ENCODE measurements at places on chromosomes 5 and 9. TPM values are rescaled to one million over a fixed set of nuclear protein-coding genes. Genes with fewer than 3 reads are reported as not detected.
A peak's percentile ranks its signal among the peaks of the same experiment; 100 is the strongest.

DNA sequence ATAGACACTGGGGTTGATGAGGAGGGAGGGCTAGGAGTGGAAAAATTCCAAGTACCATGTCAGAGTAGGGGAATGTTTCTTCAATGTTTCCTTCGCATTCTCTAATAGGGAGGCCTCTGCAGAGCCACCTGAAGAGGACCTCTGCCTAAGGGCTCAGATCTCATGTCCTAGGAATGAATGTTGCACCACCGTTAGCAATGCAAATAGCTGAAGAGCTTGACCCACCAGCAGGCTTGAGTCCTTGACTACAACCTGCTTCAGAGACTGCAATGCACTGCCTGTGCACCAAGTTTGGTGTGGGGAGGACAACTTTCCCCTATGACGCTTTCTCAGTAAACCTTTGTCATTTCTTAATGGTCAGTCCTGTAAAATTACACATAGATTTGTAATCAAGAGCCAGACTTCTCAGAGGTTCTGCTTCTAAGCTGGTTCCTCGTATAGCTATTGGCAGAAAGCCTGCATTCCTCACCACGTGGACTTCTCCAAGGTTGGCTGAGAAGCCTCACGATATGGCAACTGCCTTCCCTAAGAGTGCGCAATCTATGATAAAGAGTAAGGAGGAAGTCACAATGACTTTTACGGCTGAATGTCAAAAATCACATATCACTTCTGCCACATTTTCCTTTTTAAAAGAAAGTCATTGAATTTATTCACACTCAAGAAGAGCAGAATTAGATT is 600.7 kb upstream of the PTGER4 start:
- DNase-seq, result no peak

DNA sequence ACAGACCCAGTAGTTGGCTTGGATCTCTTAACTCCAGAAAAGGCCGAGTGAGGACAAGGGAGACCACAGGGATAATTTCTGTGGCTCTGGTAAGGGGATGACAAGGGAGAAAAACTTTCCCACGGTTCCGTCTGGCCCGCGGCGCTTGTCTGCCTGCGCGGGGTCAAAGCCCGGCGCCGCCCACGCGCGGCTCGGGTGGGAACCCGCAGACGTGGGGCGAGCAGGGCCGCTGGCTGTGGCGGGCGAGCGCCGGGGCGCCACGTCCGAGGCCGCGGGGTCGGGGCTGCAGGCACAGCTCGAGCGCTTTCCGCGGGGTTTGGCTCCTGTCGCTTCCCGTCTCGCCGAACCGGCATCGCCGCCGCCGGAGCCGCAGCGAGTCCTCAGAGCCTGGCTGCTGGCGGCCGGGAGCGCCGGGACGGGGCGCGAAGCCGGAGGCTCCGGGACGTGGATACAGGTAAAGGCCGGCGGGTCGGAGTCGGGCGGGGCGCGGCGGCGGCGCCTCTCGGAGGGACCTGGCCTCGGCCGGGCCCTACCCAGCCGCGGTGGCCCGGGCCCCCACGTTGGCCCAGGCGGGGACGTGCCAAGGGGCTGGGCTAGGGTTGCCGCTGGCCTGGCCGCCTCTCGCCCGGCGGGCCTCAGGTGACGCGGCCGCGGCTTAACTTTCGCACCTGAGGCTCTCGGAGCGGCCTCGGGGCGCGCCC is at the start of gene RNF180:
Gene RNF180, plus strand, starts transcription at position 344 of the 701 bp plus-strand sequence. CDS start 34,965 bp downstream, outside the sequence.
- peak; percentile 17 for DNase-seq

GRCh38 chr5:122413722-122414121 is 101.7 kb downstream of the SNCAIP start:
- DNase-seq, result no peak

GRCh38 chr5:101532430-101532829 is 629.3 kb upstream of the ST8SIA4 start:
- DNase-seq, result no peak

DNA sequence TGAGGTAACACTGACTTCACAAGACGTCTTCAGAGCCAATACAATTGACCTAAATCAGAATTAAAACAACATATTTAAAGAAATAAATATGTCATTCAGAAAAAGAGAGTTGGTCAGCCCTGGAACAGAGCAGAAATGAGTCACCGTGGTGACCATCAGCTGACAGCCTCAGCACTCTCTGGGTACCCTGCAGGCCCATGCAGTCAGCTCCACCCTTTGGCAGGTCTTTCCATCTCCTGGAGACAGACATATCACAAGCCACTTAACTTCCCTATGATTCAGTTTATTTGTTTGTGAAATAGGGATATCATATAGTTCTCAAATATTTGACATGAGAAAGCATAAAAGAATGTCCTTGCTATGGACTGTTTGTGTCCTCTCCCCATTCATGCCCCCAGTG is 151.6 kb upstream of the MEF2C start:
- DNase-seq, result no peak

- DNase-seq, result no peak
Measured at GRCh38 chr5:147509041-147509709, 693 bp downstream of the DPYSL3 start.

The TNC gene
- polyA plus RNA-seq, result 463 TPM

- DNase-seq, result no peak
Measured at GRCh38 chr9:136399176-136400037, 563 bp downstream of the SNAPC4 start.

- DNase-seq, result no peak
Measured at GRCh38 chr5:152462021-152462721, 57.1 kb upstream of the NMUR2 start.

DNA sequence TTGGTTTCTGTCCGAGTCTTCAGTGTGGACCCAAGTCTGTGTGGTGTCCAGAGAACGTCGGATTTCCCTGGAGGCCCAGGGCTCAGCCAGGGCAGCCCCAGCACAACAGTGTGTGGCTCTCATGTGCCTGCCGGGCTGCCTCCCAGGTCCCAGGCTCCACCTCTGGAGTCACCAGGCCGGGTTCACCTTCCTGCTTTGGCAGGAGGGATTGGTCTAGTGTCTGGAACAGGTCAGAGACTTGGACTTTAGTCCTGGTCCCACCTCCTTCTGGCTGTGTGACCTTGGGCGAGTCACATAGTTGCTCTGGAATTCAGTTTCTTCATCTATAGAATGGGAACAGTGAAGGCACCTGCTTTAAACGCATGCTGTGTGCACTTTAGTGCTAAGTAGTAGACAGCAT is 3.2 kb downstream of the DOLPP1 start:
- DNase-seq, result no peak

DNA sequence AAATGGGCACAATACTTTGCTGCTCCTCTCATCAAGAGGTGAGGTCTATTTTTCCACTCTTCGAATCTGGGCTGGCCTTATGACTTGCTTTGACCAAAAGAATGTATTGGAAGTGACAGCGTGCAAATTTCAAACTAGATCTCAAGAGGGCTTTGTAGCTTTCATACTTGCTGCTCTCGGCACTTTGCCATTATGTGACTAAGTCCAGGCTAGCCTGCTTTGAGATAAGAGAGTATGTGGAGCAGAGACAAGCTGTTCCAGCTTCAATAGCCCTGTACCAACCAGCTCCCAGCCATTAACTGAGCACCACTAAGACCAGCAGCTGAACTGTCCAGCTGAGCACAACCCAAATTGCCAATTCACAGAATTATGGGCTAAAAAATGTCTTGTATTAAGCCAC is 124.6 kb downstream of the ACER2 start:
- no peak for DNase-seq

- DNase-seq, result no peak
Measured at GRCh38 chr5:27548484-27548883, 510.1 kb upstream of the CDH9 start.

The C9 gene
- 0.79 TPM for polyA plus RNA-seq

- DNase-seq, result no peak
Measured at GRCh38 chr5:178695556-178695955, 34.9 kb downstream of the ZNF354A start.

DNA sequence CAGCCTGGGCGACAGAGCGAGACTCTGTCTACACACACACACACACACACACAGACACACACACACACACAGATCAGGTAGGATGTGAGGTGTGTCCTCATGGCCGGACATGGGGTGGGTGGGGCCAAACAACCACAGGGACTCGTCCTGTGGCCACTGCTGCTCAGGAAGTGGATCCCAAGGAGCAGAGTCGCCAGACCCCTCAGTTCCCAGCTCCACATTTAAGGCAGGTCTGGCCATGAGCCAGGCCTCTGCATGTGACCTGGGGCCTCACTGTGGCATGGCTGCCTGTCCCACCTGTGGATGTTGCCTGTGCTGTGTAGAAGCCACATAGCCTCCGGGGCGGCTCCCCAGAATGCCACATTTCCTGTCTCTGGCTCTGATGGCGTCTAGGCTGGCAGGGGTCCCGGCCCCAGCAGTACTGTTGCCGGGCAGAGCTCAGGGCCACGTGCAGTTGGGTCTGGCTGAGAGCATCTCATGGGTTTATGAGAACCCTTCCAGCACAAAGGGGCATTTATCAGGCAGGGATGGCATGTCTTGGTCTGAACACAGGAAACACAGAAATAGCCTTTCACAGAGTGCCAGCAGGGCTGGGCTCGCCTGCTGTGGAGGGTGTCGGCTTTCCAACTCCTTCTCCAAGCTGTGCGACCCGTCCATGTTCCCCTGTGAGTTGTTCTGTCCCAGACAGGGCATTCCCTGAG is 9.9 kb upstream of the NINJ1 start:
- no peak for DNase-seq

The HK3 gene
- 0.38 TPM for polyA plus RNA-seq

DNA sequence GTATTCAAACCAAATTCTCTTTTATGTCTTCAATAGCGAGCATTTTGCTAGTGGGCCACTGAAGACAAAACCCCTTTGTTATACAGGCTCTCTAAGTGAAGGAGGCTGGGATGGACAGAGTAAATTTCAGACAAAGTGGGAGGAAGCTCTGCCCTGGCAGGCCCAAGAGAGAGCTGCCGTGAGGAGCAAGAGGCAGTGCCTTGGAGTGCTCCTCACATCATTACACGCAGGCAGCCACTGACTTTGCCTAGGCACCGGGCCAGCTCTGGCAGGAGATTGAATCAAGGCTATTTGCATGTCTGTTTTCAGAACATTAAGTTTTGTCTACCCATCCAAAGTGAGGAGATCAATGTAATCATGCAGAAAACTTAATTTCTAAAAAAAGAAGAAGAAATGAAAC is 167.7 kb downstream of the CCDC192 start:
- no peak for DNase-seq

- DNase-seq, result no peak
Measured at GRCh38 chr9:115042781-115043509, 75.0 kb downstream of the TNC start.

DNA sequence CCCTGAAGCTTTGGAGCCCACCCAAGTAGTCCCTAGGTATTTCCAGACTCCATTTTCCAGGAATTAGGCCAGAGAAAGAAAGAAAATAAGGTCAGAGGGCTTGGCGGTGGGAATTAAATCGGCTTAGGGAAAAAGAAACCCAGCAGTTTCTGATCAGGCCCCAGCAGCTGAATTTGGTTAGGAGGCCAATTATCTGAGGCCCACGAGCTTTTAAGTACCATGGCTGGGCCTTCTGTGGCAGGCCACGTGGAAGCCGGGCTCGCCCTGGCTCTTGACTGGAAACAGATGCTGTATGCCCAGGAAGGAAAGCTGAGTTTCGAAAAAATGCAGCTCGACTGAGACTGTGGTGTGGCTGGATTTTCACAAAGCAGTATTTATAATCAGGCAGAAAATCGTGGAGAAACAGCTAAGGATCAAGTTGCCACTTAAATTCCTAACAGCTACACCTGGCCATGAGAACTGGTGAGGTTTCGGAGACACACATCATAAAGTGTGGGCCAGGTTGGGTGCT is 75.1 kb upstream of the PANK3 start:
- DNase-seq, result peak; percentile 23

DNA sequence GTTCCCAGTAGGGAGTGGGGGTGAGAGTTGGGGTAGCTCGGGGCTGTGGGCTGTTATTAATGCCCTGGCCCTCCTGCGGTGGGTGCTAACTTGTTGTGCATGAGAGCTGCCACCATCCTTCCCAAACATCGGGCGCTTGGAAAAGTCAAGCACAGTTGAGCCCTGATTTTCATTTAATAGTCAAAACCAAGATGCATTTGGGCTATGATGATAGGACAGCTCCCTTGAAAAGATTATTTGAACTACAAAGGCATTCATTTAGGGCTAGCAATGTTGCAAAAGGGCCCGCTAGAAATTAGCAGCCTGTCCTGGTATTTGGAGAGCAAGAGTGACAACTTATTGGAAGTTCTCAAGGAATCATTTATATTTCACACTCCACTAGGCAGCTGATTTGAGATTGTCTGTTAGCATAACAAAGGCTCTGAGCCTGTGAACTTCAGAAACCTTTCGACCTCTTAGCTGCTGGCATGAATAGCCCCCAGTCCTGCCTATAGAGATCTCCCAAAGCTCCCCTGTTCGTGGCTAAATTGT is 128.2 kb upstream of the TMEM161B start:
- DNase-seq, result no peak

GRCh38 chr5:90916947-90917800 is 358.6 kb downstream of the ADGRV1 start:
- no peak for DNase-seq

The SPOCK1 gene
- polyA plus RNA-seq, result 8.2 TPM

GRCh38 chr5:67520161-67520908 is 323.7 kb upstream of the CD180 start:
- DNase-seq, result no peak

- no peak for DNase-seq
Measured at GRCh38 chr5:143613329-143613728, 198.6 kb upstream of the HMHB1 start.

DNA sequence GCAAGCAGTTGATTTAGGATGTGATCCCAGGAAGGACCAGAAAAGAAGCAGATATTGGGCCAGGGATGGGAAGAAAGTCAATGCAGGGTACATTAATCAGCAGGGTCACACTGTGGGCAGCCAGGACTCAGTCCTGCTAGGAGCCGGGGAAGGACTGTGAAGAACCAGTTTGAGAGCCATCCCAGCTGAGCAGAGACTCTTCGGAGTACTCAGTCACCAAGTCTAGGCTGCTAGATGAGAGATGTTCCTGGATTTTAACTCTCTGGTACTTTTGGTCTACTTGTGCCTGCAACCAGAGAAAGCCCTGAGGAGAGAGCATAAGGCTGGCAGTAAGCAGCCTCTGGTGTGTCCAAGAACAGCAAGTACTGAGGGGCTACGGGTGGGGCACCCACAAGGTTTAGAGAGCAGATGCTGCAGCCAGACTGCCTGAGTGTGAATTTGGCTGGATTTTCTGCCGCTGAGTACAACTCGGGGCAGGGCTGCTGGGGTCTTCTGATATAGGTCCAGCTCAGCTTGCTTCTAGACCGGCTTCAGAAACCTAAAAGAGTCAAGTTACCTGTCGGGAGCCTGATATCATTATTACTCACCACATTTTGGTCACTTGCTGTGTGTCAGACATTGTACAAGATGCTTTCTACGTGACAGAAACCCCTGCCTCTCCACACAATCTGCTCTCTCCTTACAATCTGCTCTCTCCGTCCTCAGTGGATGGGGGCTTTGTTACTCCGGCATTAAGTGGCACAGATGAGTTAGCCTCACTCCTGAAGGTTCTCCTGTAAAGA is 250.2 kb upstream of the GAS1 start:
- DNase-seq, result no peak
